ENCODE measurements at places on chromosomes 16 and 17.

DNA sequence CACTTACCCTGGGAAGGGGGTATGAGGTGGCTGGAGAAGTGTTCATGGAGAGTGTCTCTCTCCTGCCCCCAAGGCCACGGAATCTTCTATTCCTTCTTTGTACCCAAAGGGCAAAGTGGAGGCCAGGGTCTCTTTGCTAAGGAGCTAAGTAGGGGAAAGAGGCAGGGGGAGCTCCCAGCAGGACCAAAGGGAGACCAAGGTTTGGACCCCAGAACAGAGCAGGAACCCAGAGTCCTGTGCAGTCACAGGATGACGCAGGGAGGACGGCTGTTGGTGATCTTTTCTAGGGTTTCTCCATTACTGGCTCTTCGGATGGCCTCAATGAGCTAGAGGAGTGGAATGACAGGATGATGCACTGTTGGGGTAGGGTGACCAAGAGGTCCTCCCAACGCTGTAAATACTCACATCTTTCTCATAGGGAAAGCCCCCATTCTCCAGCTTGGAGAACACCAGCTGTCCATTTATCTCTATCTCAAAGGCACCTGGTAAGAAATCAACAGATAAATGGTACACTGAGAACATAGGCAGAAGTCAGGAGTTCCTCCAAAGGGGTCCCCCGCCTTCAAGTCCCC is 966 bp downstream of the MIEN1 start:
- DNase-seq, result no peak

GRCh38 chr17:10798332-10798749 is 5.6 kb downstream of the TMEM238L start:
- no peak for DNase-seq

DNA sequence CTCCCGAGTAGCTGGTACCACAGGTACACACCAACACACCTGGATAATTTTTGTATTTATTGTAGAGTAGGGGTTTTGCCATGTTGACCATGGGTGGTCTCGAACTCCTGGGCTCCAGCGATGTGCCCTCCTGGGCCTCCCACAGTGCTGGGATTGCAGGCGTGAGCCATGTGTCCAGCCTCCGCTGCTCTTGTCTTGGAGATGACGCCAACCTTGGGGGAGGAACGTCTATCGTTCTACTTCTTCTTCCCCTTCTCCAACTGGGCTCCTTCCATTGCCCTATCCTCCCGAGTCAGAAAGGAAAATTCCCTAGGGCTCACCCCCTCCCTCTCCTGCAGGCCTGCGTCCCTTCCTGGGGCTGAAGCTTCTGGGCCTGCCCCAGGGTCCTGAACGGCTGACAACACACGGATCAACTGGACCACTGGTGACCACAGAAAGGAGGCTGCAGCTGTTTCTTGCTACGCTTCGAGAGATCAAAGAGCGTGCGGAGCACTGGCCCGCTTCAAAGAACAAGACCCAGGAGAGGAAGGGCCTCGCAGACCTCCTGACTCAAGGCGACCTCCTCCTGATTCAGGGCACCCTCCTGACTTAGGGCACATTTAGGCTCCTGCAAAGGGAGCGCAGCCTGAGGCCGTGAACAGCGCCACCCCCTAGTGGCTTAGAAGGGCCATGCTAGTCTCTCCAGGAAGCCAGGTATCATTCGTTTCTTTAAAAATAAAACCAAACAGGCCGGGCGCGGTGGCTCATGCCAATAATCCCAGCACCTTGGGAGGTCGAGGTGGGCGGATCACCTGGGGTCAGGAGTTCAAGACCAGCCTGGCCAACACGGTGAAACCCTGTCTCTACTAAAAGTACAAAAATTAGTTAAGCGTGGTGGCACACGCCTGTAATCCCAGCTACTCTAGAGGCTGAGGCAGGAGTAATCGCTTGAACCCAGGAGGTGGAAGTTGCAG is 48.5 kb upstream of the HELZ start:
- DNase-seq, result peak; percentile 82

DNA sequence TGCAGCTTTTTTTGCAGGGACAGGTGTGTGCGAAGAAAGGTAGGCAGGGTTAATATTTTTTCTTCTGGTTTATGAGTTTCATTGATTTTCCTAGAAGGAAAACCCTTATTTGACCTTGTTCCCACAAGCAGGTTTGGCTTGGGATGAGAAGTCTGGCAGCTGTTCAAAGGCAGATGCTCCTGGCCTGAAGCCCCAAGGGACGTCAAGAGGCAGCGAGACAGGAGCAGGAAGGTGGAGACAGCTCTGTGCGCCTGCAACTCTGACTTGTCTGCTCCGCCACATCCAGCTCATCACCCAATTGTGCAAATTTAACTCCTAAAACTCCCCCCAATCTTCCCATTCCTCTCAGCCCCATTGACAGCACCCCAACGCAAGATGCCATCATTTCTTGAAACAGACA is 136.8 kb upstream of the XYLT1 start:
- DNase-seq, result no peak

All from sciatic nerve (tissue), 2 donors.